ENCODE measurements at places on chromosomes 11 and 22.

GRCh38 chr11:116471608-116472256, 301.1 kb downstream of the BUD13 start:
- DNase-seq = peak; percentile 75

DNA sequence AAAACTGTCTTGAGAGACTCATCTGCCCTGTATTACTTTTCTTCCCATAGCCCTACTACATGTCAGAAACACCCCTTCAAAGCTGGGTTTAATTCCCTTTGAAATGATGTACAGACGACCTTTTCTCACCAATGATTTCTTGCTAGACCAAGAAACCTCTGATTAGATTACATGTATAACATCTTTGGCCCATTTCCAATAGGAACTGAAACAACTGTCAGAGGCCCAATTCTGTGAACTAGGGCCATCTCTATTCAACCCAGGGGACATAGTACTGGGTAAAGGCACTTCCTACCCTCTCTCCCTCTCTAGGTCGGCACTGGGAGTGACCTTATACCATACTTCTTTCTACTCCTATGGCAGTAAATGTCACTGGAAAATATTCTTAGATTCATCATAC, 19.4 kb downstream of the NPAT start:
- no peak for DNase-seq

DNA sequence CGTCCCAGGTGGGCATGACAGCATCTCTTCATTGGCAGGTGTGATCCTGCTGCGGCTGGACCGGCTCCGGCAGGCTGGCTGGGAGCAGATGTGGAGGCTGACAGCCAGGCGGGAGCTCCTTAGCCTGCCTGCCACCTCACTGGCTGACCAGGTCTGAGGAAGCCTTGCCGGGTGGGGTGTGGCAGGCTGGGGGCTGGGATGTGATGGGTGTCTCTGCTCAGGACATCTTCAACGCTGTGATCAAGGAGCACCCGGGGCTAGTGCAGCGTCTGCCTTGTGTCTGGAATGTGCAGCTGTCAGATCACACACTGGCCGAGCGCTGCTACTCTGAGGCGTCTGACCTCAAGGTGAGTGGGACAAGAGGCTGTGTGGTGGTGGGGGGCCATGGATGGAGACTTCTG, 3.5 kb downstream of the LARGE2 start:
- no peak for DNase-seq

GRCh38 chr11:9862981-9863380, 199.1 kb downstream of the SWAP70 start:
- DNase-seq = peak; percentile 91

- peak; percentile 66 for DNase-seq
These were observed 31.7 kb downstream of the FAM181B start for GRCh38 chr11:82701847-82702520.

GRCh38 chr11:74612877-74613276, 20.5 kb downstream of the POLD3 start:
- no peak for DNase-seq

DNA sequence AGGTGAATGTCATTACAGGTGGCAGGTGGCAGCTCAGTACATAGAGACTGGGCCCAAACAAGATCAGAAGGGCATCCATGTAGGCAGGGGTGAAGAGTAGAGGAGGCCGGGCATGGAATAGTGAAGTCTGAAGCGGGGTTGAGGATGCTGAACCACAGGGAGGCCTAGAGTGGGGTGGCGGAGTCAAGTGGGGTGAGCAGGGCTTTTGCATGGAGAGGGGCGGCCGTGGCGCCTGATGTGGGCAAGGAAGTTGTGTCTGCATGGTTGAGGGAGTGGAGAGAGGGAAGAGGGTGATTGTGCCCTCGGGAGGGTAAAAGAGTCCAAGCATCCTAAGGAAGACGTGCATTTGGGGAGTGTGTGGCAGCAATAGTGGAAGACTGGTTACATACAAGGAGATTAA, 14.4 kb downstream of the DDB2 start:
- DNase-seq = no peak

- DNase-seq = peak; percentile 79
These were observed 3.2 kb downstream of the ARVCF start for GRCh38 chr22:20013382-20013871.

DNA sequence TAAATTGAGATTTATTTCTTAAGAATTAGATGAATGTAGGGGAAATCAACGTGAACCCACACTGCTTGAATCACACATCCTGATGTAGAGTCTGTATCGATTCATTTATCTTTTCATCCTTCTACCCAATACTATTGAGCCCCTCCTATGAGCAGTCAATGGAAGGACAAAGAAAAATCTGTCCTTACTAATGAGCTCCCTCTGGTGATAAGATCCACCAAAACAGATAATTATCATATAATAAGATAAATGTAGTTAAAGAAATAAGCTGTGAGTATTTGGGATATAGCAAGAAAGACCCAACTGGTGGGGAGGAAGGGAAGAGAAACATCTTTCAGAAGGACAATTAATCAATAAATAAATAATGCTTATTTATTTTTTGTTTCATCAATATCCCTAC, 385.1 kb upstream of the CCDC90B start:
- no peak for DNase-seq

- DNase-seq = no peak
These were observed 31.3 kb upstream of the OPCML start for GRCh38 chr11:133563505-133564025.

- no peak for DNase-seq
These were observed 69.0 kb downstream of the ZC3H12C start for GRCh38 chr11:110162216-110162615.

DNA sequence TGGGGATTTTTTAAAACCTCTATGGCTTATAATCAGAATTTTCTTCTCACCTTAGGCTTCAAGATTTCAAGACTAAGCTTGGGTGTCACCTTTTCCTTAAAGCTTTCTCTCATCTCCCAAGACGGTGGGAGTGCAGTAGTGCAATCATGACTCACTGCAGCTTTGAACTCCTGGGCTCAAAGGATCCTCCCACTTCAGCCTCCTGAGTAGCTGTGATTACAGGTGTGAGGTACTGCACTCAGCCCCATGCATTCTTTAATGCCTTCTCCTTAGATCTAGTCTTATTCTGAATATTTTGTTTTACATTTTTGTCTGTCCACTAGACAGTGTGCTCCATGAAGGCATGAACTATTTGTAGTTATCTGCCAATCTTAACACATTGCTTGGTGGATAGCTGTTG, 55.7 kb upstream of the FAT3 start:
- no peak for DNase-seq

- DNase-seq = no peak
These were observed 30.7 kb downstream of the PDE2A start for GRCh38 chr11:72643547-72643946.

DNA sequence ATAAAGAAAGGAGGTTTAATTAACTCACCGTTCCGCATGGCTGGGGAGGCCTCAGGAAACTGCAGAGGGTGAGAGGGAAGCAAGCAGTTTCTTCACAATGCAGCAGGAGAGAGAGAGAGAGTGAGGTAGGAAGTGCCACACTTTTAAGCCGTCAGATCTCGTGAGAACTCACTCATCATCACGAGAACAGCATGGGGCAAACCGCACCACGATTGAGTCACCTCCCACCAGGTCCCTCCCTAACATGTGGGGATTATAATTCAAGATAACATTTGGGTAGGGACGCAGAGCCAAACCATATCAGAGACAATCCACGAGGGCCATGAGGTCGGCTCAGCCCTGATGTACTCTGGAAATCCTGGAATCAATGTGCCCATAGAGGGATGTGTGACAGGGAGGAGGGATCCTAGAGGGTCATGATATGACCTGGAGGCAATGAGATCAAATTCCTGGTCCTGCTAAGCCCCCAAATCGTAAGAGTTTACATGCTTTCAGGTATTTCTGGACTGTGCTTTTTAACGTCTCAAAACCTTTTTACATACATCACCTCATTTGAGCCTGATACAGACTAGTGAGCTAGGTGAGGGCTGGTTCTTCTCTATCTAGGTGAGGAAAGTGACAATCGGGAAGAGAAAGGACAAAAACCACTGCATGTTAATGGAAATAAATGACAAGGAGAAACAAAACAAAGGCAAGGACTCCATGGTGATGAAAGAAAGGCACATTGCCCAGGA, 19.5 kb upstream of the RASSF10 start:
- peak; percentile 60 for DNase-seq

- peak; percentile 25 for DNase-seq
These were observed 744.7 kb downstream of the KCNA4 start for GRCh38 chr11:29272019-29272654.

DNA sequence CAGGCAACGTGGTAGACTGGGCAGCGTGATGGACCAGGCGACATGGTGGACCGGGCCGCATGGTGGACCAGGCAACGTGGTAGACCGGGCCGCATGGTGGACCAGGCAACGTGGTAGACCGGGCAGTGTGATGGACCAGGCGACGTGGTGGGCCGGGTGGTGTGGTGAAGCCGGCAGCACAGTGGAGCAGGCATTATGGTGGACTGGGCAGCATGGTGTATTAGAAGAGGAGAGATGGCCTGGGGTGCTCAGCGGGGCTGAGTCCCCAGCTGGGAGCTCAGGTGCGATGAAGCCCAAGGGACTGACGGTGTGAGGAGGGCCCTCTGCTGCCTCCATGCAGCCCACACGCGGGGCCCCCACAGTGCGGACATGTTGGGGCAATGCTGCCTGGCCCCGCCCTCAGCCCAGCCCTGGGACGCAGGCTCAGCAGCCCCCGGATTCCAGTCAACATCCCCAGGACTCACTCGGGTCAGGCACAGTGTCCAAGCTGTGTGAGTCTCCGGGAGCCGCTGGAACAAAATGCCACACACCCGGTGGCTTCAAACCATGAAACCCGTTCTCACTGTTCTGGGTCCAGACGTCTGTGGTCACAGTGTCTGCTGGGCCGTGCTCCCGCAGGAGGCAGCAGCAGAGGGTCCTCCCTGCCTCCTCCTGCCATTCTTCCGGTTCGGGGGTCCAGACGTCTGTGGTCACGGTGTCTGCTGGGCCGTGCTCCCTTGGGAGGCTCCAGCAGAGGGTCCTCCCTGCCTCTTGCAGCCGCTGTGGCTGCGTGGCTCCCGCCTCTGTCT, 1084.9 kb downstream of the BRD1 start:
- DNase-seq = no peak

- no peak for DNase-seq
These were observed 26.0 kb downstream of the TENM4 start for GRCh38 chr11:79414644-79415317.

- DNase-seq = no peak
These were observed 124.7 kb upstream of the CCDC90B start for GRCh38 chr11:83410605-83411565.

GRCh38 chr11:103257360-103257759, 148.1 kb downstream of the DYNC2H1 start:
- DNase-seq = peak; percentile 63

GRCh38 chr11:125923012-125923579, 18.8 kb downstream of the DDX25 start:
- peak; percentile 83 for DNase-seq

DNA sequence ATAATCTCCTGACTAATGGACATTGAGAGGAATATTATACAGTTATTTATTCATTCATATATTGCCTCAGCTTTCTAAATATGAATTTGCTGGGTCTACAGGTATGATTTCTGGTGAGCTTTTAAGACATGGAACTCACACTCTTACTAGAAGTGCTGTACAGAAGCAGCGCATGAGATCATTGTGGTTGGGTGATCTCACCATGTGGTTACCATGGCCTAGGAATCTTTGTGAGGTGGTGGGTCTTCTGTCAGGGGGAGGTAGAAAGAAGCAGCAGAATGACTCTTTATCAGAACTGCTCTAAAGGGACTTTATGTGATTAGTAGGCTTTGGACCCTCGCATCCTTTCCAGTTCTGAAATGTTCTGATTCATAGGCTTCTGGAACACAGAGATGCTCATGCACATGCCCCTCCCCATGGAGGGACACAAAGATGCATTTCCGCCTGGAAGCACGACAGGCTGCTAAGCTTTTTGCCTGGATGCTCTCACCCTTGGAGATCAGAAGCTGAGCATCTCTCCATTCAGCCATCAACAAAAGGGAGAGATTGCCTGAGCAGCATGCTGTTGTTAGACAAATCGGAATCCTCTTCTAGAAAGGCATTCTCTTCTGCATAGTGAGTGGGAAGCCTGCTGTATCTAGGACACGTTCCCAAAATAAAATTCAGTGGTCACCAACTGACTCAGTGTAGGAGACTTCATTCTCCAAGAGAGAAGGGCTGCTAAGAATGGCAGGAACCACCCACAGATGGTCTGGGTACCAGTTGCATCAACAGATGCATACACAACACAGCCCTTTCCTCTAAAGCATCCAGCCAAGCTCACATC, 51.3 kb downstream of the KIRREL3 start:
- no peak for DNase-seq

GRCh38 chr11:111782109-111782741, 16.0 kb upstream of the PPP2R1B start:
- no peak for DNase-seq

GRCh38 chr22:41367039-41367679, 14.6 kb upstream of the TEF start:
- DNase-seq = peak; percentile 38

All from mesendoderm (in vitro differentiated cells).